ENCODE measurements at places on chromosomes 13 and 19. TPM values are rescaled to one million over a fixed set of nuclear protein-coding genes. Genes with fewer than 3 reads are reported as not detected.

SELENOV gene
- not detected for total RNA-seq

- no peak overlapping the region for H3K27ac ChIP-seq
- peaks cover 46% of the 10 kb centered on the region for H3K4me1 ChIP-seq
- H3K4me3 ChIP-seq, result no peak overlapping the region
- no peak for DNase-seq
- peaks cover 30% of the 10 kb centered on the region for H3K36me3 ChIP-seq
Measured at GRCh38 chr19:18662972-18663732, 20.3 kb upstream of the CRTC1 start.

- DNase-seq, result no peak
- H3K27me3 ChIP-seq, result peaks cover 18% of the 10 kb centered on the region
- no peak overlapping the region for H3K27ac ChIP-seq
Measured at GRCh38 chr13:26007261-26008125, 44.3 kb downstream of the SHISA2 start.

- no peaks in the 10 kb centered on the region for H3K4me1 ChIP-seq
- no peak for DNase-seq
- no peaks in the 10 kb centered on the region for H3K27me3 ChIP-seq
Measured at GRCh38 chr13:71979616-71980015, 112.6 kb upstream of the DACH1 start.
